ENCODE measurements at places on chromosomes 6 and 20.

DNA sequence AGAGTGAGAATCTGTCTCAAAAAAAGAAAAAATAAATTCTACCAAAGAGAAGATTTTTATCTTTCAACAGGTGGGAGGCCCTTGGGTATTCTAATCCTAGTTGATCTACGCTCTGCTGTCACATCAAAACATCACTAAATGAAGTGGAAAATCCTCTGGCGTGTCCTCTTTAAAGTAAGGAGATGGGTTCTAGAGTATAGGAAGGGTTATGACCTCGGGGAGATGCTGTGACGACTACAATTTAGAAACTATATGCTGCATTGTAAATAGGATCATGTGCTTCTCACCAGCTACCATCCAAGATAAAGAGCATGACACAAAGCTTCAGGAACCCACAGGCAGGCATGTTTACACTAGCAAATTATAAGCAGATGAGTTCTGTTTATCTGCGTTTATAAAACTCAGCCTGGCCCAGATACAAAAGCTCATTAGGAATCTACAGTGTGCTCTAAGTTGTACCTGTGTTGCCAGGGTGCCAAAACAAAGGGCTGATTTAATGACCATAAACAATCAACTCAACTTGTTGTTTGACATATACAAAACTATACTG lies 197.1 kb upstream of the PLN start:
- DNase-seq, result no peak

- no peak for DNase-seq
Measured at GRCh38 chr6:120584111-120584760, 750.0 kb downstream of the TBC1D32 start.

GRCh38 chr20:22684072-22684762 lies 99.8 kb upstream of the FOXA2 start:
- DNase-seq, result no peak

DNA sequence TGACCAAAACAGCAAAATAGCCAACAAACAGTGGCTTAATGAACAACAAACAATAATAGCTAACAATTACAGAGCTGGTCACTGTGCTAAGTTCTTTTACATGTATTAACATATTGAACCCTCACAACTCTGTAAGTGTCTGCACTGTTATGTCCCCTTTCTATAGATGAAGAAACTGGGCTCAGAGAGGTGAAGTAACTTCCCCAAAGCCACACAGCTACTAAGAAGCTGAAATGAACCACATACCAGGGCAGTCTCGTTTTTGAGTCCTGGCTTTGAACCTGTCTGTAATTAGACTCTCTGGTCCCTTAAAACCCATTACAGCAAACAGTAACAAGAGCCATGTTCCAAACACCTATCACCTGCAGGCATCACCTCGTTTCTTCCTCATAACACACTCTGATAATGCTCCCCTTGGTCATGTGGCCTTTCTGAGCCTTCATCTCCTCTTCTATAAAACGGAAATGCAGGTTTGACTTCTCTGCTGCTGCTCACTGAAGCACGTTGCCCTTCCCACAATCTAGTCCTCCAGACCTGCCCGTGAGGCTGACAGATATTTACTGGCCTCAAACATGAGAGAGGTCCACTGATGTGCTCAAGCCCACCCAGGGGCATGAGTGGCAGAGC lies 23.3 kb downstream of the KCNK15 start:
- no peak for DNase-seq

- DNase-seq, result no peak
Measured at GRCh38 chr6:157227202-157228166, 95.8 kb downstream of the TMEM242 start.

GRCh38 chr20:1872459-1873097 lies 22.6 kb upstream of the SIRPA start:
- no peak for DNase-seq

GRCh38 chr6:154276810-154277628 lies 79.6 kb downstream of the IPCEF1 start:
- no peak for DNase-seq

DNA sequence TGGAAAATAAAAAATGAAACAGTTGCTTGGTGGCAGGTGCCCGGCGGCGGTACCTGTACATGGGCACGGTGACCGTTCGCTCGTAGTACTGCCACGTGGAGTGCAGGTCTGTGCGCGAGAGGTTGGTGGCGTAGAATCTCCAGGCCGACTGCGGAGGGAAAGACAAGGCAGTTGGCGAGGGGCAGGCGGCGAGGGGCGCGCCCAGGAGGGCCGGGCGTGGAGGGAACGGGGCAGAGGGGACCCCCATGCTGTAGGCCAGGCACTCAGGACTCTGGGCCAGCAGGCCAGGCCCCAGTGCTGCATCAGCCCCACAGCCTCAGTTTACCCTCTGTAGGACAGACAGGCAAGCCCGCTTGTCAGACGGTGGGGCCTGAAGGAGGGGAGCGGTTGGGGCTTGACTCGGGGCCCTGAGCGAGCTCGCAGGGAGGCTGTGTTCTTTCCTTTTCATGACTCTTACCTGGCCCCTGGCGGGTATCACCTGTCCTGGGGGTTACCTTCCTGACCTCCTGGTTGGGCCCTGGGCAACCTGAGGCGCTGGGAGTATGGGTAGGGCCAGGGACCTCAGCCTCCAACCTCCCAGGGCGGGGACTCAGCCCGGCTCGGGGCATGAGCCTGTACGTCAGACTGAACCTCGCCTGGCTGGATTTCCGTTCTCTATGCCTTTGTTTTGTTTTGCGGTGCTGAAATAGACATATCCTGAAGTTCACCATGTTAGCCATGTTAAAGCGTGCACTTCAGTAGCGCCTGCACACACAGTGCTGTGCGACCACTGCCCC lies 38.5 kb downstream of the KCNQ2 start:
- DNase-seq, result no peak

DNA sequence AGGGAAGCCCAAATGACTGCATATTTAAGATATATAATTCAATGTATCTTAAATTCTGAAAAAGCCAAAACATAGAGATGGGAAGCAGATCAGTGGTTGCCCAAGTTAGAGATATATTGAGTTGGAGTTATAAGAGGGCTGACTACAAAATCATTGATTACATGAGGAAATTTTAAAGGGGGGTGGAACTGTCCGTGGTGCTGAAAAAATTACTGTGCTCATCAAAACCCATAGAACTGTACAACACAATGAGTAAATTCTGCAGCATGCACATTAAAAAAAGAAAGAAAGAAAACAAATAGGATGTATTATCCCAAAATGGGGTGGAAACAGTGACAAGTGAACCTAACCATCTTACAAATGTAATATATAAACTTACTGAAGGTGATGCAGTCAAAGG lies 100.9 kb downstream of the FUT9 start:
- no peak for DNase-seq

GRCh38 chr6:133441491-133441890 lies 200.3 kb downstream of the EYA4 start:
- DNase-seq, result no peak

DNA sequence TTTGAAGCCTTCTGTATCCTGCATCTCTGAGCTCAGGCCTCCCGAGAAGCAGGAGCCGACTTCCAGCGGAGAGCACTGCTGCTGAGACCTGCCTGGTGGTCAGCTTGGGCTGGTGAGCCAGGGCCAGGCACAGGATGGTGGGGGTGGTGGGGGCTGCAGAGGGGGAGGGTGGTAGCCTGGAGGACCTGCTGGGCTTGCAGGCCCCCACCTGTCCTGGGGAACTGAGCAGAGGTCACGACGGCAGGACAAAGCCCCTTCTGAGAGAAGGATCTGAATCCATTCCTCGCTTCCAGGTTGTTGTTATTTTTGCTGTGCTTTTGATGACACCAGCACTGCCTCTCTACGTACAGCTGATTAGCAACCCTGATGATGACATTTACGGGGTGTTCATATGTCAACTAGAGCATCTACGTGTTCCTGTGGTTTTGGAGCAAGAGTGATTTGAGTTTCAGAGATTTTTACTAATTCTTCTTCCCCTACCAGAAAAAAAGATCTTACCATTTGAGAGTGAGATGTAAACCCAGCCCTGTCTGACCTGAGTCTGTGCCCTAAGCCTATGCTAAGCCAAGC lies 35.7 kb upstream of the CD93 start:
- no peak for DNase-seq

DNA sequence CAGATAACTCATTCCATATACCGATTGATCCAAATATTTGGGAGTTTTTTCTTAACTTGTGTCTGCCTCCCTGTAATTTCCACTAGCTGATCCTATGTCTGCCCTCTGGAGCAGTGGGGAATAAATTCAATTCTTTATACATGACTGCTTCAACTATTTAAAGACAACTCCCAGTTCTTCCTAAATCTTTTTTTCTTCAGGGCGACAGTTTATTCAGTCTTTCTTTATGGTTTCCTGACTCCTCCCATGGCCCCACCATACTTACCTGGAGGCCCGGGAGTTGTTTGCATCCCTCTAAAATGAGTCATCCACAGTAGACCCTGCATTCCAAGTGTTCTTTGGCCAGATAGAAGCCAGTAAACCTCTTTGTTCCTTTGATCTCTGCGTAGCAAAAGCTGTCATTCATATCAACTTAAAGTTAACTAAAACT lies 73.6 kb downstream of the LCA5 start:
- no peak for DNase-seq

DNA sequence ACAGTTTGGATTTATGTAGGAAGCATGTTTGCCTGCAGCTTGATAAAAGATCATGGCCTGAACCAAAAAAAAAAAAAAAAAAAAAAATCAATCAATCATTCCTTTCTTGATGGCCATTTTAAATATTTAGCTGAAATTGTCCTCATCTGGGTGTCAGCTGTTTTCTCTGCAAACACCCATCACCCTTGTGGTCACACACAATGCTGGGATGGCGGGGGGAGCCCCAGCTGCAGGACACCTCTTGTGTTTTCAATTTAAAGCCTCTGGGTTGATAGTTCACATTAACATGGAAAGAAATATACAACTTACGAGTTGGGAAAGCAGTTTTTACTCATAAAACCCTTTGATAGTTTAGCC lies 160.4 kb downstream of the ZFP64 start:
- no peak for DNase-seq

DNA sequence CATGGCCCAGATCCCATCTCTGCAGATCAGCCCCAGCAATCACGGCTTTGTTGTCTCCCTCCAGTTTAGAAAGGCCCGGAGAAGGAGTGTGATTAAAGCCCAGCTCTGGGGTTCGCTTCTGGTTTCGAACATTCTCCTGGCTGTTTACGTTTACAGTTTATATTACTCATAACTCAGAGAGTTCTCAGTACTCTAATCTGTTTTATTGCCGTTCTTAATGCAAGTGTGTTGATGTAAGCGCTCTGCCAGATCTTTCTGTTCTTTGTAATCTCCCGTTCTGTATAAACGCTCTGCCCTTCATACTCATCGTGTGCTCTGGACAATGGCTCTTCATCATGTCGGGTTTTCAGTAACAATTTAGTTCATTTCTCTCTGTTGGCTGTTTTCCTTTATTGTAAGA lies 118.0 kb upstream of the PRND start:
- DNase-seq, result no peak

DNA sequence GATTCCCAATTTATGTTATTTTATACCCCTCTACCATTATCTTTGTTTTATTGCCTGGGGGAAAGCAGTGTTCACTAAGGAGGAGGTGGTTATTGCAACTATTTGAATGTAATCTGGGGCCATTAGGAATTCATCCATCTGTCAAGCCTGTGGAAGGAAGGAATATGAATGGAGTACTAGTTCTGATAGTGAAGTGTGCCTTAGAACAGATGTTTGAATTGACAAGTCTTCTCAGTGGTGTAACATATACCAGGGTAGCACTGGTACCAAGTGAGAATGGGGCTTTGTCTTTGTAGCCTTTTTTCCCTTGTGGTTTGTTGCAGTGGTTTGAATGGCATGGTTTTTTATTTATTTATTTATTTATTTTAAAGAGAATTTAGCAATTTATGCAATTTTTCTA lies 27.9 kb upstream of the HDAC2 start:
- no peak for DNase-seq

GRCh38 chr6:19988555-19988954 lies 151.4 kb downstream of the ID4 start:
- no peak for DNase-seq

GRCh38 chr6:11536795-11537194 lies 754 bp upstream of the TMEM170B start:
- DNase-seq, result no peak

Data from osteocyte (in vitro differentiated cells).